Hypothalamus (tissue), 51 donors: ENCODE measurements at places on chromosomes 16 and 17.

- no peak for DNase-seq
These were observed 1.1 kb downstream of the ABCA9 start for GRCh38 chr17:69059458-69060175.

DNA sequence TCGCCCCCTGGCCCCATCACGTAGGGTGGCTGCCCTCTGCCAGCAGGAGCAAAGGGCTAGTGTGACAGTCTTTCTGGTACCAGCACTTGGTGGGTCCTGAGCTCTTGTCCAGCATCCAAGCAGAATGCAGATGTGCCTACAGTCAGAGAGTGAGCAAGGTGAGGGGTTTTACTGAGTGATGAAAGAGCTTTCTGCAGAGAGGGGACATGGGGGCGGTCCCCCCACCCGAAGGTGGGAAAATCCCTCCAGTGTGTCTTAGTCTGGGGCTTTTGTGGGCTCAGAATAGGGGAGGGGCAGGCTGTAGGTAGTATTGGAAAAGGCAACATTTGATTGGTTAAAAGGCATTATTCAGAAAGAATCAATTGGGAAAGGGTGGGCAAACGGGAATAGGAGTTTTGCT lies 152.3 kb downstream of the RPTOR start:
- DNase-seq = no peak

DNA sequence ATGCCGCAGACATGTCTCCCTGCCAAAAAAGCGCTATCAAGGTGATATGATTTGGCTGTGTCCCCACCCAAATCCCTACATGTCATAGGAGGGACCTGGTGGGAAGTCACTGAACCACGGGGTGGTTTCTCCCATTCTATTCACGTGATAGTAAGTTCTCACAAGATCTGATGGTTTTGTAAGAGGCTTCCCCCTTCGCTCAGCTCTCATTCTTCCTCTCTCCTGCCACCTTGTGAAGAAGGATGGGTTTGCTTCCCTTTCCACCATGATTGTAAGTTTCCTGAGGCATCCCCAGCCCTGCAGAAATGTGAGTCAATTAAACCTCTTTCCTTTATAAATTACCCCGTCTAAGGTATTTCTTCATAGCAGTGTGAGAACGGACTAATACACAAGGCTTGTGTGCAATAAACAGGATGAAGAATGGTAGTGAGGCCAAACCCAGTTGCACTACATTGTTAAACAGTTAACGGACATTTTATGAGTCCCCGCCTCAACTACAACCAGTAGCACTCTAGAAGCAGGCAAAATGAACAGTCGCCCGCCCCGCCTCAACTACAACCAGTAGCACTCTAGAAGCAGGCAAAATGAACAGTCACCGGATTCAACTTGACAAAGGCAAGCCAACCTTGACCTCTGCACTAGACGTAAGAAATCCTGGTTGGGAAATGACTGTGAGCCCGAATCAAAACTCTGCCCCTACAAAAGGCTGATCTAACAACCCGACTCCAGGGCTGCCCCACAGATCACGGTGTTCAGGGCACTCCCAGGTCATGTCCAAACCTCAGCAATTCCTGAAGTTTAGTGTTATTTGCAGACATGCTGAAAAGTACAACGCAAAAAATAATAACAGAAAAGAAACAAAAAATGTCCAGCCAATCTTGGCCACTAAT lies 26.3 kb downstream of the VPS53 start:
- no peak for DNase-seq

DNA sequence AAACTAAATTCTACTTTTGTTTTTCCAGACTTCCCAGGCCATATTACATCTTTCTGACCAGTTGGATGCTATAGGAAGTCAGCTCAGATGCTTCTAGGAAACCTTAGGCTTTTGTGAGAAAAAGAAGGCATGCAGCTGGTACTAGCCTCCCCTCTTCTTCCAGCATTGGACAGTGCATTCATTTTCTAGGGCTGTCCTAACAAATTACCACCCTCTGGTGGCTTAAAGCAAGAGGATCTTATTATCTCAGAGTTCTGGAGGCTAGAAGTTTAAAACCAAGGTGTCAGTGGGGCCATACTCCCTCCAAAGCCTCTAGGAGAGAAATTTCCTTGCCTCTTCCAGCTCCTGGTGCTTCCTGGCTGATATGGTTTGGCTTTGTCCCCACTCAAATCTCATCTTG lies 467.8 kb downstream of the SLC39A11 start:
- DNase-seq = no peak

DNA sequence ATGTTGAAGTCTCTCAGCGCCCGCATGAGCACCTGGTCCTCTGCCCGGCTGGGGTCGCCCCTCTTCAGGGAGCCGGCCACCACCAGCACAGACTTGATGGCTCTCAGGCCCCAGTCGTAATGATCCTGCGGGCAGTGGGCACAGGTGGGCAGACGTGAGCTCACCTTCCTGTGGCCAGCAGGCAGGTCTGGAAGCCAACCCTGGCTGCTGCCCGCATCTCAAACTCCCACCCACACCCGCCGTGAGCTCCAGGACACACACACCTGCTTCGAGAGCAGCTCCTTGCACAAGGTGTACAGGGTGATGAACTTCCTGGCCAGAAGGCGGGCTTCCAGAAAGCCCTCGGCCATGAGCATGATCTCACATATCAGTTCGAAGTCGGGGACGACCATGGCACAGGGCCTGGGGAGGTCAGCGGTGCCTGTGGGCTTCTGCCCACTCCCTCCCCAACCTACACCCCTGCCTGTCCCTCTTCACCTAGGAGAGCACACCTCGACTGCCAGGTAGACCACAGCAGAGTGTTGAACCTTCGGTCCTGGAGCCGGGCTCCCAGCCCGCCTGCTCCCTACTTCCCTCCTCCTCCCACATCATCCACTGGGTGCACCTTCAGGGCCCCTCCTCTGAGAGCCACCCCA lies 82.4 kb downstream of the DNAH17 start:
- no peak for DNase-seq

DNA sequence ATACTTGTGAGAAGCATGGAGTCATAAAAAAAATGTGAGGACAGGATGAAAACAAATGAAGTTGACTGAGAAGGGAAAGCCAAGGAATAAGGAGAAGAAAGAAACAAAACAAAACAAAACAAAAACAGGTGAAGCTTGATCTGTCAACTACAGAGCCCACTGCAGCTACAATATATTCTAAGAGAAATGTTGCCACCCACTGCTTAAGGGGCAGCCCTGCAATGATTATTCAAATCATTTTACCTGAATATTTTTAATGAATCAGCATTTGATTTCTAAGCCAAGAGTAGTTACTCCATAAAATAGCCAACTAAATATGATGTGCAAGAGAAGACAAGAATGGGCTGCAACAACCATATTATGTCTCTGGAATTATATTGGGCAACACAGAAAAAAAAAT lies 252.0 kb upstream of the KIF2B start:
- DNase-seq = no peak

- DNase-seq = no peak
These were observed 114.5 kb downstream of the BANP start for GRCh38 chr16:88065747-88066142.

DNA sequence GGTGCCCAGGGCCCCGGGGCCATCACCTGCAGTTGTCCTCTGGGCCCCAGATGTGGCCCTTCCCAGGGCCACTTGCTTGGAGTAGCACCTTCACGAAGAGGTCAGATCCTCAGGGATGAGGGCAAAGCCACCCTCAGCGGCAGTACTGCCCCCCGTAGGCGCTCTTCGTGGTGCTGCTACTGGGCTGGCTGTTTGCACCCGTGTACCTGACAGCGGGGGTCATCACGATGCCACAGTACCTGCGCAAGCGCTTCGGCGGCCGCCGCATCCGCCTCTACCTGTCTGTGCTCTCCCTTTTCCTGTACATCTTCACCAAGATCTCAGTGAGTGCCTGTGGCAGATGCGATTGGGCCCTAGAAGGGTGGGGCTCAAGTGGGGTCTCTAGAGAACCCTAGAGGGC lies 2.6 kb downstream of the SLC5A2 start:
- DNase-seq = no peak

- no peak for DNase-seq
These were observed 9.5 kb downstream of the DEF8 start for GRCh38 chr16:89958068-89958467.

DNA sequence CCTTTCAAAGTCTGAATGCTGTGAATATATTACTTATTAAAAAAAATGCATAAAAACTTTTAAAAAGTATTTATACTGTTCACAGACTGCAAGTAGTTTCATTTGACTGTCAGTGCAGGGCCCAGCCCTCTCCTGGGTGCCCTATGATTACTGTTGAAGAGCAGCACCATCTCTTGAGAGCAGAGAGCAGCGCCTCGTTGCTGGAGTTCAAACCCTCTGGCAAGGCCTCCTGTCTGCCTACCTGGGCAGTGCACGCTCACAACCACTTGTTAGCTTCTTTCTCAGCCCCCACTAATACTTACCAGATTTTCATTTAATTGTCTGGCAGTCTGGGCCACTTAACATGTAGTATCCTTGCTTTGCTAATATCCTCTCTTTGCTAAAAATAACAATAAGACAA lies 233.4 kb downstream of the PHKB start:
- DNase-seq = no peak

- DNase-seq = no peak
These were observed 252.3 kb upstream of the CA10 start for GRCh38 chr17:52410781-52411180.

- no peak for DNase-seq
These were observed 17.5 kb upstream of the RPTOR start for GRCh38 chr17:80527016-80527645.

- no peak for DNase-seq
These were observed 954.7 kb upstream of the RBFOX1 start for GRCh38 chr16:6377956-6378355.

DNA sequence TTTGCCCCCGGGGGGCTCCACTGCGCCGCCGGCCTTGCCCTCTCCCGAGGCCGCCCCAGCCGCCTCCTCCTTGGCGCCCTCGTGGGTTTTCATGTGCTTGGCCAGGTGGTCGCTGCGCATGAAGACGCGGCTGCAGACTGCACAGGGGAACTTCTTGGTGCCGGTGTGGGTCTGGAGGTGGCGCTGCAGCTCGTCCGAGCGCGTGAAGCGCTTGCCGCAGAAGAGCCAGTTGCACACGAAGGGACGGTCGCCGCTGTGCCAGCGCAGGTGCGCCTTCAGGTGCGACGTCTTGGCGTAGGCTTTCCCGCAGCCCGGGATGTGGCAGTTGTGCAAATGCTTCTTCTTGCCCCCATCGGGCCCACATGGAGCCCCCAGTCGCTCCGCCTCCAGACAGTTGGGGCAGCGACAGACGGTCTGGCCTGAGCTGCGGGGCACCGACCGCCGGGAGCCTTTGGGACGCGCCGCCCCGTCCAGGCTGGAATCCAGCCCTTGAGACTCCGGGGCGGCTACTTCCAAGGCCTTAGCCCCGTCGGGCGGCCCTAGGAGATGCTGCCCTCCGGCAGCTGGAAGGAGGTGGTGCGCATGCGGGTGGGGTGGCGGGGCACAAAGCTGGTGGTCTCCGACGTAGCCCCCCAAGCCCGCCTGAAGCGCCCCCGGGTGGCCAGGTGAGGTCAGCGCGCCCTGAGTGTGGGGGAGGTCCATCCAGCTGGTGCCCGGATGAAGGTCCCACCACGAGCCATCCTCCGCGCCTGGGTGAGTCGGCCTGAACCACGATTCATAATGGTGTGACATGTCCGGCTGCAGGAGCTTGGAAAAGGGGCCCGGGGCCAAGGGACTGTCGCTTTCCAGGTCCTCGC lies 3.4 kb downstream of the SP6 start:
- DNase-seq = no peak

DNA sequence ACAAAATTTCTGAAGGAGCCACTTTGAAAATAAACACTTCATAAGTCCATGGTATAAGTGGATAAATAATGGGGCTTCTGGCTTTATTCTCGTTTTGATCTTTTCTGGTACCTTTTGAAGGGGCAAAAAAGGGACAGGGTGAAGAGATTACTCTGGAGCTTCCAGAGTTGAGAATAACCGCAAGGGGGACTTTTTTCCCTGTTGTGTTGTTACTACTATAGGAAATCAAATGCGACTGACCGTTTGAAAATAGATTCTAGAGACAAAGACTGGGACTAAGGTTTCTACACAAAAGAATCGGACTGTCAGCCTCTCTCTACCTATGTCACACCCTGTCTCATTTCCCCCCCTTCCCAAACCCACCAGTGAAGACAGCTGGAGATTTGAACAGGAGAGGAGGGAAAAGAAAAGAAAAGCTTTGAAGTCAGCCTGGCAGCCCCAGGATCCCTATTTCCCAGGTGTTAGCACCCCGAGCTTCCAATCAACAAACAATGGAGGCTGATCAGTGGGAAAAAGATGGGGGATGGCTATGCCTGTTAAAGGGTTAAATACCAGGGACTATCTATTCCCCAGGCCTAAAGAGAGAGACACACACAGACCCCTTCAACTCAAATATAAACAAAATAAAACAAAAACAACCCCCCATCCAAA lies 8.4 kb downstream of the HOXB4 start:
- DNase-seq = no peak

GRCh38 chr16:66035096-66035495 lies 331.4 kb upstream of the CDH5 start:
- DNase-seq = no peak

DNA sequence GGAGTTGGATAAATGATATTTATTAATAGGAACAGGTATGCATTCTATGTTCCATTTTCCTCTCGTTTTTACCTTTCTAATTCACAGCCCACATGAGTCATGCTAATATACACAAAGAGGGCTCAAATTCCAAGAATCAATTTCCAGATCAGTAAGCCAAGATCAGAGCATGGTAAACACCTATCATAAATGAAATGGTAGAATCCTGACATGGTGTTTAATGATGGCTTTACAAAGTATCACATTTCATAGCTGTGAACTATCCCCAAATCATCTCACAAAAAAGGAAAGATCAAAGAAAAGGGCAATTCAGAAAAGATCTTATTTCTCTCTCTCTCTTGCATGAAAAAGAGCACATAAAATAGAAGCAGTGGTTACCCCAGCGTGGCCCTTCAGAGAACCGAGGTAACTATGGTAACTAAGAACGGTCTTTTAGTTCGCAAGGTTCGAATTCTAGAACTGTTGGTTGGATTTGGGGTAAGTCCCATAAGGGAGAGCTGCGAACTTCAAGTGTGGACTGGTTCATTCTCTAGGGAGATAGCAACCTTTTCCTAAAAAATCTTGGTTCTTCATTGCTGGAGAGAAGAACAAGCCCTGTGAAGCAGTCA lies 73.0 kb downstream of the MARCHF10 start:
- DNase-seq = no peak

- DNase-seq = no peak
These were observed 292.4 kb upstream of the FOXF1 start for GRCh38 chr16:86217891-86218270.
